ENCODE measurements at places on chromosomes 5 and 9.

DNA sequence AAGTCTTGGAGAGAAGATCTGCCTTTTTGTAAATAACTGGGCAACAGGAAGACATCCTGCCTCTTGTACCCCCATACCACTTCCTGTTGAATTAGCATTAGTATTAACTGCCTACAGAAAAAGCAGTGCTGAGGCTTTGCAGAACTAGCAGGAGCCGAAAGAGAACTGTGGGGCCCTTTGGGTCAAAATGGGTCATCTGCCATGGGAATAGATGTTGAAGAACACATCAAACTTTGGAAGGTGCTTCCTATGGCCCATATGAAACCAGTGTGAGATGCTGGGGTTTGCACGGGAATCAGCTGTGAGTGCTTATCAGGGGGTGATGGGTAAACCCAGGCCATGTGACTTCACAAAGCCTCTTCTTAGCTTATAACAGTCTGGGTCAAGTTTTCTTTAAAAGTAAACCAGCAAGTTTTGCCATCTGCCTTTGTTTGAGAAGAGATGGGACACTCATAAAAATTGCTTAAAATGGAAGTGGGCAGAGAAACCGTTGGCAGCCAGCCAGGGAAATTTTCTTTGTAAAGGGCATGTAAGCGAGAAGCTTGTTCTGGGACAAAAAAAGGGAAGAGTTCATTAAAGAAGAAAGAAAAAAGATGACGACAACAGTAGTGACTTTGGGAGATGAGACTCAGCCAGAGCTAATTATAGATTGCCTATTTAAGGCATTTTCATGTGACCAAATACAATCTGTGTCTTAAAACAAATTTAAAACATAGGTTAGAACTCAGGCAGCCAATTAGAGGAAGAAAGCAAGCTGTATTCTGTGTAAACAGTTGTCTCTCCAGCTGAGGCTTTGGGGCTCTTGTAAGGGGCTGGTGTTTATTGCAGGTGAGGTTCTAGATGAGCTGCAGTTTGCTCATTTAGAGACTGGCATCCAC is 4.4 kb downstream of the SLC25A25 start:
- peak; percentile 75 for DNase-seq

DNA sequence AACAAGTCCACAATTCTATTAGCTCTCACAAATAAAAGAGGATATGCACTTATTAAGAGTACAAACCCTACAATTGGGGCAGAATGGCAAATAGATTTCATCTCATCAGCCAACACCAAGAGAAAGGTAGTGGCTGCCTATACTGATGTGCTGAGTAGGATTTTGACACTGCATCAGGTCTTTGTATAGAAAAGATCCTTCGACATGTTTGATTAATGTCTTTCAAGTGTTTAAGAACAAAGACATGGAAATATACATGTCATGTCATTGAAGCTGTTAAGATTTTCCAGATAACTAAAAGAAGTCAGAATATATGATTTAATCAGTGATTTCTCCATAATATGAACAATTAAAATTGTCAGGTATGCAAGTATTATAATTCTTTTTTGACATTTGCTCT is 238.7 kb upstream of the GRAMD2B start:
- no peak for DNase-seq

- DNase-seq: no peak
Measured at GRCh38 chr5:89308606-89309040, 425.6 kb upstream of the MEF2C start.

- no peak for DNase-seq
Measured at GRCh38 chr5:131259326-131259725, 4.5 kb upstream of the CDC42SE2 start.

- no peak for DNase-seq
Measured at GRCh38 chr5:59275510-59276324, 617.8 kb downstream of the PDE4D start.

DNA sequence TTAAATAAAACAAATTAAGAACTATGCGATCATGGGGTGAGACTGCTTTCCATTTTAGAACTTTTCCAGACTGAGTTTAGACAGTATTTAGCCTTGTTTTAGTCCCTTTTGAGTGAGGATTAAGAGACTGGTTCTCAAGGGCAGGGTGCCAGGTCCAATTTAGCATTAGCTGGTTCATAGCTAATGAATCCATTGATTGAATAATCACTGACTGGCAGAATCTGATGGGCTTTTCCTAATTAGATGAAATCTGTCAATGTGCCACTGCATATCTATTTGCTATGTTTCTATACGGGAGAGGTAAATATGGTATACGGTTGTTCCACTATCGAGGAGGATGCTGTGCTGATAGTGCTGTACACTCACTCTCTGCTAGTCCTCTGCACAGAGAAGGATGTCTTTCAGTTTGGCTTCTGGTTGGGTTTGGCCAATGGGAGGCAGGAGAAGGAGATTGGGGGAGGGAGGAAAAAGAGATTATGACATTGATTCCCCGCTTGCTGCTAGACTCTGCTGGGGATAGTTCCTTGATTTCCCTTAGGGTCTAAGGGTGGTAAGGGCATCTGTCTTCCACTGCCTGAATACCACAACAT is 496.6 kb downstream of the CTNND2 start:
- no peak for DNase-seq

DNA sequence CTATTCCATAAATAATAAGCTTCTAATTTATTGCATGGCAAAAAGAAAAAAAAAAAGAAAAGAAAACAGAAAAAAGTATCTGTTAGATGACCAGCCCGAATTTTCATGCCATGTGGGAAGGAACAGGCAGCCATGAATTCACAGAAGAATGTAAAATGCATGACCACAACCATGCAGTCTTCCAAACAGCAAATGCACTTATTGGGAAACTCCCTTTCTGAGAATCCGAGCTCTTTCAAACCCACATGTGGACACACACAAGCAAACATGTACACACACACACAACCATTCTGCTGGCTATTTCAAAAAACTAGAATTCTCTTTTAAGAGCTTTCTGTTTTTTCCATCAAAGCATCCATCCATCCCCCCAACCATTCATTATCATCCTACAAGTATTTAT is 236.1 kb downstream of the DNAH5 start:
- DNase-seq: no peak

DNA sequence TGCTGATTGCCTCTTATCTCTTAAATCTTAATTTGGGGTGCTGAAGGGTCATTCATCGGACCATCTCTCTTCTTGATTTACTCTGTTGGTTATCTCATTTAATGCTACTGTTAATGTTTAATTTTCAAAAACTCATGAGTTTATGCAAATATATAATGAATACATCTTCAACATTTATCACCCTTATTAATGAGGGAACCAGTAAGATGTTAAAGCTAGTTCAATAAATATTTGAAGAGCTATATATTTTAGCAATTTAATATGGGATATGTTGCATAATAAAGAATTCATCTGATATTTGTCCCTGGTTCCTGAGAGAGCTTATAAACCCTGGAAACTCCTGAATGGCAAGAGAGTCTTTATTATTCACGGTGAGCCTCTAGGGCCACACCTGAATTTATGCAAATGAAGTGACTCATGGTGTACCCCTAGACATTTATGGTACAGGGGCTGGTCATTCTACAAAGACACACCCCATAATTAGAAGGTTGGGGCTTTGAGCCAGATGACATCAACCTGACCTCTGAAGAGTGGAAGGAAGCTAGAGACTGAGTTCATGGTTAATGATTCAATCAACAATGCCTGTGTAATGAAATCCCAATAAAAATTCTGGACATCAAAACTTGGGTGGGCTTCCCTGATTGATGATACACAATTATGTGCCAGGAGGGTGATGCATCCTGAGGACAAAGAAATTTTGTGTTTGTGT is 339.5 kb upstream of the ZNF608 start:
- no peak for DNase-seq

- DNase-seq: no peak
Measured at GRCh38 chr5:167777746-167778145, 513.7 kb upstream of the WWC1 start.

DNA sequence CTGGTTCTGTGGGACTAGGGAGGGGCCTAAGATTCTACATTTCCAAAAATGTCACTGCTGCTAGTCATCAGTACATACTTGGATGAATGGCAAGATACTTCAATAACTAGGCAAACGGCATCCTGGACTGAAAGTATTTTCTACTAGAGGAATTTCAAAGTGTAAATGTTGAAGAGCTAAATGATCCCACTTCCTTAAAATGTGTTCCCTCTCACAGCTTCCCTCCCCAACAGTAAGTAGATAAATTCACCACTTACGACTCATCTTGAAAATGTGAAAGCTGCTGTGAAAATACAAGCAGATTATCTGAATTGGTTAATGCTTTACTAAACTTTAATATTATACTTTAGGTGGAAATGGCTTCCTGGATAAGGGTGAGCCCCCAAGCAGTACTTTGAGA is 1571.5 kb upstream of the WWC1 start:
- no peak for DNase-seq

GRCh38 chr9:26775391-26775790 is 117.2 kb downstream of the CAAP1 start:
- DNase-seq: no peak

DNA sequence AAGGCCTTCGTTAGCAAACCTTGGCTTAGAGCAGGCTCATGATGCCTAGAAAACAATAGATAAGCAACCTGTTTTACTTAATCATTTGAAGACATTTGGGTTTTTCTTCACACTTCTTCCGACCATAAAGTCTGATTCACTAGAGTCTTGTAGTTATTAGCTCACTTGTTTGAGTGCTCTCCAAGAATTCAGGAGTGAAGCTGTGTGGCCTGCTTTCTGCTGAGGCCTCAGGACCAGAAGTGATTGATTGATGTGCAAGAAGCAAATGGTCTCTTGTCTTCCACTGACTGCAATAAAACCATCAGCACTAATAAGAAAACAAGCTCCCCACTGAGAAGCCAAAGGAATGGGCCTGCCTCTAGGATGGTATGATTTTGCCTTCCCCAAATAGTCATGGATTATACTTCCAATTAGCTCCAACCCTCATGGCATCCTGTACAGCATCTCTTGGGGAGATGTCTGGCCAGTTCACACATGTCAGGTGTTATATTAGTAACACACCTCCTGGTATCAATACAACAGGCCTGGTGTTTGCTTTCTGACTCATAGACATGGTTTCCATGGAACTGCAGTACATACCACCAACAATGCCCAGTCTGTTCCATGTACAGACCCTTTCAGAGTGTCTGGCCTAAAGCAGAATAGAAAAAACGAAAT is 317.6 kb downstream of the CWC27 start:
- DNase-seq: no peak
